ENCODE measurements at places on chromosomes 7 and 10.

DNA sequence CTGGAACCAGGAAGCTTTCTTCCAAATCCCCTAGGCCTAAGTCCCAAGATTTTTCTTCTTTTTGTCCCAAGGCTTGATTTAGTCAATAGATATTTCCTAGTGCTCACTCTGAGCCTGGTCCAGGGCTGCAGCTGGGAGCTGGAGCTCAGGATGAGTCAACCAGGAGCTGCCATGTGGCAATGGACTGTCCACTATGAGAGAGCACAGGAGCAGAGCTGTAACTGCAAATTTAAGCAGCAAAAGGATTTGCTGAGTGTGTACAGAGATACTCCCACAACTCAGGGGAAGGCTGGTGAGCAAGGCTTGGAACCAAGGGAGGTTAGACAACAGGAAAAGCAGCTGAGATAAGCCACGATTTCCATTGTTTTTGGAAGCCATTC is 92.1 kb upstream of the CXCL12 start:
- DNase-seq = peak; percentile 49

- DNase-seq = no peak
Measured at GRCh38 chr7:43876976-43877745, 7.8 kb upstream of the MRPS24 start.

DNA sequence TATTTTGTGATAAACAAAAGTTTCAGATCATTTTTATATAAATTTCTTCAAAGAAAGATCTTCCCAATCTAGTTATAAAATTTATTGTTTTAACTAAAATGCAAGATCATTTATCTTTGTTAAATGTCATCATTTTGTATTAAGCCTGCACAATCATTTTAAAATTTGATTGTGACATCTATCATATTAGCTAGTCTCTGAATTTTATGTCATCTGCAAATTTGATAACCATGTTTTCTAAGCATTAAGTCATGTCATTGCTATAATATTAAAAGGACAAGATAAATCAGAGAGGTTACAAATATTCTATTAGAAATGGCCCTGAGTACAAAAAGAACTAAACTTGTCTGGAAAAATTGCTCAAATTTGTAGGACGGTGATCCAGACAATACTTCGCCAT is 175.9 kb downstream of the PTN start:
- DNase-seq = no peak

DNA sequence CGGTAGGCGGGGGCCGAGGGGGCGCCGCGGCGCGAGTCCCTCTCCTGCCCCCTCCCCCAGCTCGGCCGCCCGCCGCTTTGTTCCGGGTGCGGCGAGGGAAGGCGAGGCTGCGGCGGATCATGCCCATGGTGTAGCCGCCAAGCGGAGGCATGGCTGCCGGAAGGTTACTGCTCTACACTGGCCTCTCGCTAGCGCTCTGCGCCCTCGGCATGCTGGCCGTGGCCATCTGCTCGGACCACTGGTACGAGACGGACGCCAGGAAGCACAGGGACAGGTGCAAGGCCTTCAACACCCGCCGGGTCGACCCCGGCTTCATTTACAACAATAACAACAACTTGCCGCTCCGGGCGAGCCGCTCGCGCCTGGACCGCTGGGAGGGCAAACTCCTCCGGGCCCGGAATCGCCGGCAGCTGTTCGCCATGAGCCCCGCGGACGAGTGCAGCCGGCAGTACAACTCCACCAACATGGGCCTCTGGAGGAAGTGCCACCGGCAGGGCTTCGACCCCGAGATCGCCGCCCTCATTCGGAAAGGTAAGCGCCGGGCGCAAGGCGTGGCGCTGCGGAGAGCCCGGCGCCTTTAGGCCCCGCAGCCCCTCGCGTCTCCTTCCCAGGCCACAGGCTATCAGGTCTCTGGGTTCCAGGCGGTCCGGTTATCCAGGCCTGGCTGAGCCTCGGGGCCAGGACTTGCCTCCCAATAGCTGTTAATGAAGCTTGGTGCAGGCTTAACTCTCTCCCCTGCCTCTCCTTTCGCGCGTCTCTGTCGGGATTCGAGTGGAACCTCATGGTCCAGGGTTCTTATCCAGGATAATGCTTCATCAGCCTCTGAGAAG is 513 bp downstream of the TMEM178B start:
- DNase-seq = peak; percentile 3

- DNase-seq = no peak
Measured at GRCh38 chr7:100598425-100598824, 3.7 kb upstream of the PCOLCE start.

GRCh38 chr10:122780391-122780790 is 65.3 kb downstream of the CUZD1 start:
- DNase-seq = no peak

- no peak for DNase-seq
Measured at GRCh38 chr10:114629824-114630730, 28.0 kb downstream of the ABLIM1 start.

GRCh38 chr10:62981096-62981495 is 152.0 kb upstream of the NRBF2 start:
- no peak for DNase-seq

- DNase-seq = peak; percentile 53
Measured at GRCh38 chr7:128743112-128743772, 4.1 kb downstream of the CALU start.

DNA sequence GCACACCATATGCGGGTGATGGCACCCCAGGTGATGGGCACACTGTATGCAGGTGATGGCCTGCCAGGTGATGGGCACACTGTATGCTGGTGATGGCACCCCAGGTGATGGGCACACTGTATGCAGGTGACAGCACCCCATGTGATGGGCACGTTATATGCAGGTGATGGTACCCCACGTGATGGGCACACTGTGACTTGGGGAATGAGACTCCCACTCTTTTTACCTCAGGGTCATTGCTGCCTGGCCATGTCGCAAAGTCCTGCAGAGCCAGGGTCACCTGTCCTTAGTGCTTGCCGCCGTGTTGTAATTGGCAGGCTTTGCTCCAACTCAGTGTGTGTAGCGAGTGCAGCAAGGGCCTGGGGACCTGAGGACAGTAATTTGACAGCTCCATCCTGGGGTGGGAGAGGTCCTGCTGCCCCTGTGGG is 7.6 kb upstream of the CCDC201 start:
- DNase-seq = no peak

GRCh38 chr10:114499116-114499515 is 94.8 kb upstream of the AFAP1L2 start:
- no peak for DNase-seq

DNA sequence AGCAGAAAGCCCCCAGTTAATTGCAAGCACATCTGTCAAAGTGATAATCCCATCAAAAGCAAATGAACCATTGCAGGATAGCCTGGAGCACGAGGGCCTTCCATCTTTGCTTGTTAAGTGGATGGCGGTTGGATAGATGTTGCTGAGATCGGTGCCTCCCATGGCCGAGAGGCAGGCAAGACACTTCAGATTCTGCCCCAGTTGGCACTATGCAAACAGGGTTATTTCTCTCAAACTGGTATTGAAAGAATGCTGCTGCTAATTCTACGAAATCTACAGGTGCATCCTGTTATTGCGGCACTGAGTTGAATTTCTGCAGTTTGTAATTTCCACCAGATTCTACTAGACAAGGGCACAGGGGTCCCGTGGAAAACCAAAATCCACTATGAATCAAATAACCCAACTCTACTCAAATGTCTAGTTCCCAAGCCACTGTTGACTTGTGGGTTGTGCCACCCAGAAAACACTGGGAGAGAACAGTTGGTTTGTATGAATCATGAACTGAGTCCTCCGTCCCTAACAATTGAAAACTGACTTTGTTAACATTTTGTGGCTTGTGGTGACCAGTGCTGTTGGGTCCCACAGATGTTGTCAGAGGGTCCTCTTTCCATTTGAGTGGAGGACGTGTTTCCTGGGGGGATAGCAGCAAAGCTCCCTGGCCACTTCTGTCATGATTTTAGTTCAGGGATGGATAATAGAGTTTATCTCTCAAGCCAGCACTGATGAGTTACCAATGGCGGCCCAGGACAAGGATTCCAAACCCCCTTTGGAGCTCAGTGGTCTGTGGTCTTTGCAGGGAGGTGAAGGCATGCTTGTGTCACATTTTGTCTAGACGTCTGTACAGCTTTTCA is 7.1 kb upstream of the IL2RA start:
- DNase-seq = no peak

DNA sequence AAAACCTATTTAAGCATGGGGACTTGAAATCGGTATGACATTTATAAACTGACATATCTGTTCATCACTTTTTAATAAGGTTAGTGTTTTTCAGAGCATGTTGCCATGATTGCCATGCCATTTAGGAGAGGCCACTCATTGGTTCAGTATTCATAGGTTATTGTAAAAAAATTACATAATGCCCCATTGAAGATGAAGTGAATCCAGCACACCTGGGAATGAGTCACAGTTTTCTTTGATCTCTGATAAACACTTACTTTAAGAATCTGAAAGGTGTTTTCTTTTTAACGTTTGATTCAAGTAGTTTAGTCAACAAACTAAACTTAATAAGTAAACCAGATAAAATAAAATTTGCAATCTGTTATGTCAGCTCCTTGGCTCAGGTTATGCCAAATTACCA is 278.3 kb downstream of the ARL4A start:
- DNase-seq = no peak

DNA sequence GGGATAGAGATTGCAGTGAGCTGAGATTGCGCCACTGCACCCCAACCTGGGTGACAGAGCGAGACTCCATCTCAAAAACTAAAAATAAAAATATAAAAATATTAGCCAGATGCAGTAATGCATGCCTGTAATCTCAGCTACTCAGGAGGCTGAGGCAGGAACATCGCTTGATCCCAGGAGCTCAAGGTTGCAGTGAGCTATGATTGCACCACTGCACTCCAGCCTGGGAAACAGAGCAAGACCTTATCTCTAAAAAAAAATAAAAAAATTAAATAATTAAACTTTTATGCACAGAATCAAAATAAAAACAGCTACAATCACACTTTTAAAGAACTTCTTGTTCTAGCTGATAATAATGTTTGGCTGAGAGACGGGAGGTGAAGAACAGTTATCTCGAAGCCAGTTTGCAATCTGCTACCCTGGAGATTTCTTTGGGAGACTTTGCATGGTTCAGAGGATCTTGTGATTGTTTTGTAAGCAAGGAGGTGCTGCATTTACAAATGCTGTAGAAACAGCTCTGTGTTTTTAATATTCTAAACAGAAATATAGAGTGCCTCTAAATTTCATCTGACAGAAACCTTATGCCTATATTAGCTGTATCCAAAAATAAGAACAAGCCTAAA is 19.9 kb upstream of the MACROH2A2 start:
- DNase-seq = no peak

GRCh38 chr7:20260223-20260622 is 43.0 kb upstream of the MACC1 start:
- no peak for DNase-seq

DNA sequence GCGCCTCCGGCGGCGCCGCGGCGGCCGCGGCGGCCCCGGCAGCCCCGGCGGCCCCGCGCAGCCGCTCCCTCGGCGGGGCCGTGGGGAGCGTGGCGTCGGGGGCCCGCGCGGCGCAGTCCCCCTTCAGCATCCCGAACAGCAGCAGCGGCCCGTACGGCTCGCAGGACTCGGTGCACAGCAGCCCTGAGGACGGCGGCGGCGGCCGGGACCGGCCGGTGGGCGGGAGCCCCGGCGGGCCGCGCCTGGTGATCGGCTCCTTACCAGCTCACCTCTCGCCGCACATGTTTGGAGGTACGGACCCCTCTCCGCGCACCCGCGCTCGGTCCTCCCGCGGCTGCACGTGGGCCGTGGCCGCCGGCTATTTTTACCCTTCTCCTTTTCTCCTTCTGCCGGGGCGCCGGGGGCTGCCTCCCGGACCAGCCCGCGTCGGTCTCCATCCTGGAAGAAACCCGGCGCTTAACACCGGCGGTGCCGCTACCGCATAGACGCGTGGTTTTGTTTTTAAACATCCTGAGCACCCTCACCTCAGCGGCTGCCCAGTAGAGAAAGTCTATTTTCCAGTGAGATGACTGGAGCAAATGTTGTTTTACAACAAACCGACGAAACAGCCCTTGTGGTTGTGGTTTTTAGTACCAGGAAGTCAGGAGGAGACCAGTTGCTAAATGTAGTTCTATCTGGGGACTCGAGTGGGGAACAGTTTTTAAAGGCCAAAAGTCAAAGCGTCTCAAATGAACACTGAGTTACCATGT is 1.3 kb downstream of the ZNRF2 start:
- peak; percentile 56 for DNase-seq

- no peak for DNase-seq
Measured at GRCh38 chr7:105866102-105866801, 10.1 kb downstream of the ATXN7L1 start.

- peak; percentile 76 for DNase-seq
Measured at GRCh38 chr7:105589356-105590077, 8.2 kb upstream of the EFCAB10 start.

GRCh38 chr10:72367301-72367960 is 12.7 kb upstream of the DNAJB12 start:
- DNase-seq = peak; percentile 25

DNA sequence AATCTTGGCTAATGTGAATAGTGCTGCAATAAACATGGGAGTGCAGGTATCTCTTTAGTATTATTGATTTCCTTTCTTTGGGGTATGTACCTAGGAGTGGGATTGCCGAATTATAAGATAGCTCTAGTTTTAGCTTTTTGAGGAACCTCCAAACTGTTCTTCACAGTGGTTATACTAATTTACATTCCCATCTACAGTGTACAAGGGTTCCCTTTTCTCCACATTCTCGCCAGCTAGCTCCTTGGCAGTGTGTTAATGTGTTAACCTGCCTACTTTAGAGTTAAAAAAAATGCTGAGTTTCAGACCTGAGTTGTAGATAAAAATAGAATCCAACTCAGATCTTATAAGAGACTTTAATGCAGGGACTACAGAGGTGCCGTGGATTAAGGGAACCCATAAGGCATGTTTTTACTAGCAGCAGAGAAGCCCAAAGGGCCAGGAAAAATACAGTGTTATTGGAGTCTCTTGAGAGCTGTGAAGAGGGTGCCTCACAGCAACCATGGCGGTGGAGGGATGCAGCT is 35.4 kb downstream of the CDK13 start:
- DNase-seq = no peak

GRCh38 chr7:108308903-108309302 is 147.3 kb downstream of the NRCAM start:
- DNase-seq = peak; percentile 54

DNA sequence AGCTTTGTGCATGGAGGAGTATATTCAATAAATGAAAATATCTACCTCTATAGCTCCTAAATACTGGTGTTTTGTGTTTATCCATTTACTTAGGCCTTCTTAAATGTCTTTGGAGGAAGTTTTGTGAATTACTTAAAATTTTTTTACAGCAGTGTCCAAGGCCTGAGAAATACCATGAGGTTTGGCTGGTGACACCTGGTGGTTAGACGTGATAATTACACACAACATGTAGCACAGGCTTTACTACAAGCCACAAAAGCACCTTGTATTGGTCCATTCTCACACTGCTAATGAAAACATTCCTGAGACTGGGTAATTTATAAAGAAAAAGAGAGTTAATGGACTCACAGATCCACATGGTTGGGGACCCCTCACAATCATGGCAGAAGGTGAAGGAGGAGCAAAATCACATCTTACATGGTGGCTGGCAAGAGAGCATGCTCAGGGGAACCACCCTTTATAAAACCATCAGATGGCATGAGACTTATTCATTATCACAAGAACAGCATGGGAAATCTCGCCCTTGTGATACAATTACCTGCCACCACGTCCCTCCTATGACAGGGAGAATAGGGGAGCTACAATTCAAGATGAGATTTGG is 20.6 kb downstream of the HYAL4 start:
- DNase-seq = peak; percentile 73

- no peak for DNase-seq
Measured at GRCh38 chr10:51630640-51631005, 68.8 kb downstream of the CSTF2T start.

- DNase-seq = no peak
Measured at GRCh38 chr7:129841465-129841864, 111.3 kb downstream of the UBE2H start.

- peak; percentile 19 for DNase-seq
Measured at GRCh38 chr10:11898372-11899066, 75.4 kb downstream of the PROSER2 start.
